ENCODE measurements at places on chromosomes 4 and X.

DNA sequence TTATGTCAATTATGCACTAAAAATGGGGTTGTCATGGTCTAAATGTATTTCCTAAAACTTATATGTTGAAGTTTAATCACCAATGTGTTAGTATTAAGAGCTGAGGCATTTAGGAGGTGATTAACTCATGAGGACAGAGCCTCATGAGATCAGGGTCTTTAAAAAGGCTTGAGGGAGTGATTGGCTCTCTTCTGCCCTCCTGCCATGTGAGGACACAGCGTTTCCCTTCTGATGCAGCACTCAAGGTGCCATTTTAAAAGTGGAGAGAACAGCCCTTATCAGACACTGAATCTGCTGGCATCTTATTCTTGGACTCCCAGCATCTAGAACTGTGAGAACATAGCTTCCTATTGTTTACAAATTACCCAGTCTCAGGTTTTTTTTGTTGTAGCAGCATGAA is 581.7 kb downstream of the KCNIP4 start:
- DNase-seq, result no peak

DNA sequence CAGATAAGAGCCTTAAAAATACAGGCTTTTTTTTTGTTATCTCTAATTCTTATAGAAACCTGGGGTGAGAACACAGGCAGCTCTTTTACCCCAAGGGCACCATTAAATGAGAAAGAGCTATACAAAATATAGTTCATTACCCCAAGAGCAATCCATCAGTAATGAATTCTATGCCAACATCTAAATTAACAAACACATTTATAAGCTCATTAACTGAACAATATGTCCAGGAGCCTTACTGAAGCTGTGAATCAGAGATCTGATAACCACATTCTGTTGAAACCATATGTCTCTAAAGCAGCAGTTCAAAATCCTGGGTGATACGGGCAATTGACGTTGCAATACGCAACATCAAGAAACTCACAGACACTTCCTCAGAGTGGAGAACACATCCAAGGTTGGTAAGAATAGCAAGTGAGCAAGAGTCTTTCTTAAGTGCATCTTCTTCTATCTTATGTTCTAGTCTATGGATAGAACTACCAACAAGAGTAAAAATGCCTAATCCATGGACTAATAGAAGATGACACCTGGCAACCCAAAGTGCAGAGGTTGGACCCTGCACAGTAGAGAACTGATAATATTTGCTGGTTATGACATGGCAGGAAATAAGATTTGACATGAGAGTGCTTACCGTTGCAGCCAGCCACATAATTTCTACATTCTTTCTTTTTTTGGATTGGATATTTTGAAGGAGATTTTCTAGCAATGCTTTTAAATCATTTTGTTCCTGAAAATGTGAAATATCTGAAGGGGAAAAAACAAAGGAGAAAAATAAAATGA is 449.3 kb downstream of the IL15 start:
- no peak for DNase-seq

- DNase-seq, result no peak
Observed at GRCh38 chr4:186486172-186486571, 69.2 kb downstream of the MTNR1A start.

- DNase-seq, result no peak
Observed at GRCh38 chrX:75107863-75108509, 48.1 kb downstream of the ABCB7 start.

- no peak for DNase-seq
Observed at GRCh38 chr4:127668770-127669169, 36.0 kb downstream of the INTU start.

GRCh38 chrX:105463473-105463872 is 243.0 kb upstream of the TEX13A start:
- no peak for DNase-seq

- no peak for DNase-seq
Observed at GRCh38 chr4:122606364-122607043, 14.4 kb downstream of the IL21 start.

- DNase-seq, result no peak
Observed at GRCh38 chrX:28189011-28189410, 207.8 kb upstream of the DCAF8L1 start.

DNA sequence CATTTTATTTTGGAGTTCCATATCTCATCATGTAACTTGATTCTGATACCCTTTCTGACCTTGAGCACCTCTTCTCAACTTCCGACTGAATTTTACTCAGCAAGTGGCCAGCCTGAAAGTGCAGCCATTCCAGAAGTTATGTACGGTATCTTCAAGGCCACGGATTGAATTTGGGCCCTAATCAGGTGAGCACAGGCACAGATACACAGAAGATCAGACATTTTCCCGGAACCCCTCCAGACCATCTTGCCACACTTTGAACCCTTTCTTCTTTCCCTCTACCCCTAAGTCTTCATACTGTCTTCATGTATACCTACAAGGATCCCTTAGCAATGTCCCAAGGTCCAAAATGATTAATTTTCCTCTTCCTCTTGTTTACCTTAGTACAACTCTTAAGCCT is 108.2 kb downstream of the FNIP2 start:
- DNase-seq, result no peak

DNA sequence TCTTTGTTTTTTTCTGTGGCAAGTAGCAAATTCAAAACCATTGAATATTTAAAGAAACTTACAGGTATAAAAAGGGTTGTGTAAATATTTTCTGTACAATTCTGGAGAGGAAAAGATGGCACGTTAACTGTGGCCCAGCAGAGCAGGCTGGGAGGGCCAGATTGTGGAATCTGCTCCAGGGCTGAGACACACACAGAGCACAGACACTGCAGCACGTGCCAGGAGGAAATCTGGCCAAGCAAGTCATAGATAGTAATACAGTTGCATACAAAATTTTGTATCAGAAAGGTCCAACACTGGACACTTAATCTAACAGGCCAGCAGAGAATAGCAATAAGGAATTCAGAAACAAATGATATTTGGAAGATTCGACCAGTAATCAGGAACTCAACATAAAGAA is 763.7 kb downstream of the PDHA2 start:
- DNase-seq, result no peak

- DNase-seq, result no peak
Observed at GRCh38 chr4:174761451-174761850, 67.6 kb downstream of the GLRA3 start.

DNA sequence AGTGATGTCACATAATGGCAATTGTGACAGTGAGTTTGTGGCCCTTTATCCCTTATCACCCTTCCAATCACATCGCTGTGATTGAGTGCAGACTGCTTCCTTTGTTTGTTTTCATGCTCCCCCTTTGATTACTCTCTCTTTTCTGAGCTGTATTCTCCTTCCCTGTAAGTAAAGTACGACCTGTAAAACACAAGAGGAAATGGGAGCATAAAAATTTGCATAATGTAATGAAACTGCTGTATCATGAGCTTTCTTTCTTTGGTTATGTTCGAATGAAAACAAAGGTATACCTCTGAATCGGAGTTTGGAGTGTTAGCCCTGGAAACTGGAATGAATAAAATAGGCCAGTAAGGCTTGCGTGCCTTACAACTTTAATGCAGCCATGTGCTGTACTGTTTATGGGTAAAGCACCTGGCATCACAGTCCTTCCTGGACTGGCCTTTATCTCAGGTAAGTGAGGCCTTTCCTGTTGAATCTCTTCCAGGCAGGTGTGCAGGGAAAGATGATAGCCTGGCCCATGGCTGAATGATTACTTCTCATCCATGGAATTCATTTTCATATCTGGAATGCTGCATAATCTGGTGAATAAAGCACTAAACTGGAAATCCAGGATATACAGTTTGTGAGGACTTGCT is 26.6 kb upstream of the HS3ST1 start:
- no peak for DNase-seq

DNA sequence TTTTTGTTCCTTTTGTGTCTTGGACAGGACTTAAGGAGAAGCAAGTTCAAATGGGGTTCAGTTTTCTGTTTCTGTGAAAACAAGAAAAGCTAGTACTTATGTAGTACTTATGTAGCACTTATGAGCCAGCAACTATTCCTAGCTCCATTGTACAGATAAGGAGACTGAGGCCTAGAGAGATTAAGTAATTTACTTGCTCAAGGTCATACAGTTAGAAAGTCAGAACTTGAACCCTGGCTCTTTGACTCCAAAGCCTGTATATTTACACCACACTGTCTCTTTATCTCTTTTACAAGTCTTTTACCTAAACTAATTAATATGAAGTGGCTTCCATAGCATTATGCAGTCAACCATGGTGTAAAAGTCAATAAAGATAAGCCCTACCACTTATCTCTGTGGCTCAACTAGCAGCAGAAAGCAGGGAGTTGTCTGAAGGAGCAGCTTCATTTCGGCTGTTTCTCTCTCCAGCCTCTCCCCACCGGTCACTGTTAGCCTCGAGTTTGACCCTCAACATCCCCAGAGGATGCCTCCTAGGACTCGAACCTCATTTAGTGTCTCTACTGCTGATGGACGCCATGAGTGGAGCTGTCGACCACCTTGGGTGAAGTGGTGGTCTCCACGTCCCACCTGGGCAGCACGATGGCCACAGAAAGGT is 209.9 kb downstream of the SHROOM3 start:
- no peak for DNase-seq

GRCh38 chr4:178028481-178028880 is 586.2 kb upstream of the AGA start:
- no peak for DNase-seq

DNA sequence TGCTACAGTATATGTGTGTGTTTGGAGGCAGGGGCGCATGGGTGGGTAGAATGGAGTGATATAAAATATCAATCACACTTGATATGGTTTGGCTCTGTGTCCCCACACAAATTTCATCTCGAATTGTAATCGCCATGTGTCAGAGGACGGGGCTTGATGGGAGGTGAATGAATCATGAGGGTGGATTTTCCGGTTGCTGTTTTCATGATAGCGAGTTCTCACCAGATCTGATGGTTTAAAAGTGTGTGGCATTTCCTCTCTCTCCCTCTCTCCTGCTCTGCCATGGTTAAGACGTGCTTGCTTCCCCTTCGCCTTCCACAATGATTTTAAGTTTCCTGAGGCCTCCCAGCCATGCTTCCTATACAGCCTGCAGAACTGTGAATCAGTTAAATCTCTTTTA is 14.8 kb downstream of the SOWAHB start:
- DNase-seq, result no peak

DNA sequence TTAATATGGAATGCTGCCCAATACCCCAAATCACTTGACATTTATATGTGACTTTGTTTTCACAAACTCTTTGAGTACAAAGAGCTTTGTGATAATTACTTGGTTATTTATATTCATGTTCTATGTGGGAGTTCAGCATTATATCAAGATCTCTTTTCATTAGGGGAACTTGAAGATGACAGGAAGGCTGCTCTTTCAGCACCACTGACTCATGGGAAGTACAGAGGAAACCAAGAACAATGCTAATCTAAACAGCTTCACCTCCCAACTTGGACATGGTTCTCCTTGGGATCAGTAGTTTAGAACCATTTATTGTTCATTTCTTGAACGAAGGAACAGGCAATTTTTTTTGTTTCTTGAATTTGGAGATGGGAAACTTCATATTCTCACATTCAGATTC is 184.0 kb upstream of the AFF2 start:
- no peak for DNase-seq

DNA sequence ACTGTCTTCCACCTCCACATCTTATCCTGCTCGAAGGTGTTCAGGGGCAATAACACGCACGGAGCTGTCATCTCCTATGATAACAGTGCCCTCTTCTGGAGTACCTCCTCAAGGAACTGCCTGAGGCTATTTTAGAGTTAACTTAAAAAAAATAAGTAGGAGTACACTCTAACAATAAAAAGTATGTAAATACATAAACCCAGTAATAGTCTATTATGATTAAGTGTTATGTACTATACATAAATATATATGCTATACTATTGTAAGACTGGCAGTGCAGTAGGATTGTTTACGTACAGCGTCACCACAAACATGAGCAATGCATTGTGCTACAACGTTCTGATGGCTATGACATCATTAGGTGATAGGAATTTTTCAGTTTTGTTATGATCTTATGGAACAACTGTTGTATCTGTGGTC is 34.5 kb upstream of the TLR2 start:
- DNase-seq, result no peak

DNA sequence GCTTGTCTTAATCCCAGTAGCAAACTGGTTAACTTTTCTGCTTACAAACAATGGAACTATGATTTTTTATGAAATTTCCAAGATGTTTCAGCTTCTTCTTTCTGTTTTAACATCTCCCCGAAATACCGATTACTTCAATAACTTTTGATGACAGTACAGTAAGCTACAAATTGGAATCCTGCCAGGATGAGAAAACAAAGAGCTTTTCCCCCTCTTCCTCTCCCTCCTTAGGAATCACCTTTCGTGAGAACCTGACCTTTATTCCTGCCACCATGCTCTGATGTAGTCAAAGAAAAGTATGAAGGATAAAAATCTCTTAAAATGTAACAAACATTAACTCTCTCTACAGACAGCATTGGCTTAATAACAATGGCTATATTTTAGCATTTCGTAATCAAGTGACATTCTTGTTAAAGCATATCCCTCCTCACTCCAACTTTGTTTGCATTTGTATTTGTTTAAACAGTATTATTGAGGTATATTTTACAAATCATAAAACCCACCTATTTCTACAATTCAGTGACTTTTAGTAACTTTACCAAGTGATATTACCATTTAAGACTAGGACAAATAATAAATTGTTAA is 148.7 kb upstream of the NAP1L5 start:
- no peak for DNase-seq

DNA sequence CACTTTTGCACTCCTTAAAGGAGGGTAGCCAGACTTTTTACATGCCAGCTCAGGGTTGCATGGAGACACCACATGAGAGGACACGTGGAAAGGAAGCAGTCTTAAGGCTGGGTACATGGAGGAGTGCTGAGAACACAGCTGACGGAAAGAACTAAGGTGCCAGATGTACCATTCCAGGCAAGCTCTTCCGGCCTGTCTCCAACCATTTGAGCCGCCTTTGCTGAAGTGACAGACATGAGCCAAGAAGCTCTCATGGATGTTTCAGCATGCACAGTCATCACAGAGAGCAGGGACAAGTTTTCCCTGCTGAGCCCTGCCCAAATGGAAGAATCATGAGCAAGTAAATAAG is 83.4 kb upstream of the BMP2K start:
- DNase-seq, result no peak

GRCh38 chr4:138251938-138252337 is 9.8 kb upstream of the SLC7A11 start:
- DNase-seq, result no peak

DNA sequence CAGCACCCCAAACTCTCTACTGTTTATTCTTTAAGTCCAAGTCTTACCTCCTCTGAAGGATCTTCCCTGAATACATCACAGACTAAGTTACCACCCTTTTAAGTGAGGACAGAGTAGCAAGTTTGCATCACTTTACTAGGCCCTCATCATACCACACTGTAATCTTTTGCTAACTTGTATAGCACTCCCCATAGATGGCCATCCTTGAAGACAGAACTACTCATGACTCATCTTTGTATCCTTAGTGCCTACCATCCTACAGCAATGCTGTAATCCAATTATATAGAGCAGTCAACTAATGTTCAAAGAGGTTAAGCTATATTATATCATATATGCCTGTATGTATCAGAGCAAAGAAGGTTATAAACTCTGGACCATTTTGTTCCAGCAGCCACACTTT is 101.4 kb downstream of the ADAMTS3 start:
- no peak for DNase-seq

GRCh38 chr4:8079916-8080753 is 78.5 kb downstream of the ABLIM2 start:
- DNase-seq, result no peak

- no peak for DNase-seq
Observed at GRCh38 chrX:67296395-67296794, 247.4 kb upstream of the AR start.

GRCh38 chrX:39765327-39765726 is 332.4 kb downstream of the BCOR start:
- DNase-seq, result no peak
